Smooth muscle cell of bladder (primary cell): ENCODE measurements at places on chromosomes 3 and 15. TPM values are rescaled to one million over a fixed set of nuclear protein-coding genes. Genes with fewer than 3 reads are reported as not detected.

MUC4 gene
- total RNA-seq, result under 0.01 TPM in 1 of 2 replicates, not detected in the other

DZIP3 gene
- total RNA-seq, result 13.8 and 14.2 TPM in 2 replicates

CHDH gene
- under 0.01 TPM in 2 replicates for total RNA-seq

NT5DC2 gene
- 25.6 and 30.9 TPM in 2 replicates for total RNA-seq

IFT80 gene
- total RNA-seq, result 59.3 and 73.9 TPM in 2 replicates

CNTN3 gene
- 0.28 and 2.4 TPM in 2 replicates for total RNA-seq

IGF1R gene
- total RNA-seq, result 33.7 and 39.3 TPM in 2 replicates

PPP1R14D gene
- not detected in 2 replicates for total RNA-seq

OCA2 gene
- not detected in 2 replicates for total RNA-seq

TEX55 gene
- not detected in 2 replicates for total RNA-seq

LMCD1 gene
- 44.2 and 119 TPM in 2 replicates for total RNA-seq

TIPIN gene
- total RNA-seq, result 8.1 and 8.6 TPM in 2 replicates

ALDH1A3 gene
- total RNA-seq, result 51.5 and 143 TPM in 2 replicates

STAB1 gene
- 0.57 and 4.5 TPM in 2 replicates for total RNA-seq

AGBL1 gene
- not detected in 2 replicates for total RNA-seq

SPRED1 gene
- total RNA-seq, result 30.7 and 39.0 TPM in 2 replicates

CLRN1 gene
- not detected in 2 replicates for total RNA-seq

SAMD7 gene
- not detected in 2 replicates for total RNA-seq

FOXL2NB gene
- total RNA-seq, result under 0.01 TPM in 1 of 2 replicates, not detected in the other

GABRR3 gene
- total RNA-seq, result 0.09 and 0.14 TPM in 2 replicates

C2CD4A gene
- total RNA-seq, result not detected in 2 replicates

MESP1 gene
- total RNA-seq, result 0.09 and 0.28 TPM in 2 replicates

PLA1A gene
- total RNA-seq, result 0.83 TPM in 1 of 2 replicates, not detected in the other

KBTBD12 gene
- not detected in 2 replicates for total RNA-seq

PPM1L gene
- 0.83 and 1.00 TPM in 2 replicates for total RNA-seq

ATP13A5 gene
- not detected in 2 replicates for total RNA-seq

STARD9 gene
- total RNA-seq, result 3.7 and 4.0 TPM in 2 replicates

C3orf33 gene
- 2.4 and 3.0 TPM in 2 replicates for total RNA-seq

PARP9 gene
- 18.0 and 21.9 TPM in 2 replicates for total RNA-seq

IL5RA gene
- total RNA-seq, result not detected in 2 replicates

IGSF10 gene
- total RNA-seq, result 0.71 and 6.1 TPM in 2 replicates

PSTPIP1 gene
- 0.28 TPM in 1 of 2 replicates, not detected in the other for total RNA-seq

FGF7 gene
- total RNA-seq, result 976 and 1,252 TPM in 2 replicates

IQCF6 gene
- not detected in 2 replicates for total RNA-seq

MEIS2 gene
- total RNA-seq, result 53.5 and 102 TPM in 2 replicates

ZNF445 gene
- total RNA-seq, result 5.5 and 7.4 TPM in 2 replicates

SNX33 gene
- total RNA-seq, result 13.5 and 22.5 TPM in 2 replicates

RTP1 gene
- total RNA-seq, result not detected in 2 replicates

DPPA4 gene
- not detected in 2 replicates for total RNA-seq

CD200R1L gene
- total RNA-seq, result under 0.01 and 0.09 TPM in 2 replicates

LARP6 gene
- total RNA-seq, result 42.6 and 61.3 TPM in 2 replicates

TNFAIP8L3 gene
- 10.0 and 14.2 TPM in 2 replicates for total RNA-seq

SLC24A5 gene
- not detected in 2 replicates for total RNA-seq

KBTBD13 gene
- total RNA-seq, result not detected in 2 replicates

LRRIQ4 gene
- not detected in 2 replicates for total RNA-seq

EAF1 gene
- total RNA-seq, result 16.6 and 20.1 TPM in 2 replicates

MOBP gene
- total RNA-seq, result 2.3 TPM in 1 of 2 replicates, not detected in the other

TGM5 gene
- not detected in 2 replicates for total RNA-seq

C2CD4B gene
- 0.28 TPM in 1 of 2 replicates, not detected in the other for total RNA-seq

GOLGA6A gene
- total RNA-seq, result 0.14 TPM in 1 of 2 replicates, not detected in the other

GOLGA8T gene
- total RNA-seq, result 0.14 TPM in 1 of 2 replicates, not detected in the other

GPR15 gene
- total RNA-seq, result not detected in 2 replicates
